ENCODE measurements at places on chromosomes 6 and 20.

DNA sequence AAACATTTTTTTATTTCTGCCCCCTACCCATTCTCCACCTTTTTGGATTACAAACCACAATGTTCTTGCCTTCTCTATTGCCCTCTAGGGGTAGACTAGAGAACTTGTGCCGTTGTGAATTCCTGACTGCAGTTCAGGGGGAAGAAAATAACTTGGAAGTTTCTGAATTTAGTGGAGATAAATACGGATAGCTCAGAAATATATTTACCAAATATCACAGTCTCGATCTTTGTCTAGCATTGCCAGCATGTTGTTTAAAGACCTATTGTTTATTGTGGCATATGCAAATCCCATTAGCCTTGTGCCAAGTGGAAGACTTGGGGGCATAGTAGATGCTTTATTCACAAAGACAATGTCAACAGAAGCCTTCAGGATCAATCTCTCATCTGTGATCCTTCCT is 154.1 kb upstream of the MMS22L start:
- DNase-seq = no peak

GRCh38 chr6:140101818-140102217 is 727.4 kb upstream of the CITED2 start:
- no peak for DNase-seq

GRCh38 chr6:19024737-19025136 is 637.6 kb downstream of the RNF144B start:
- DNase-seq = peak; percentile 44

- no peak for DNase-seq
Observed at GRCh38 chr6:49205526-49205925, 257.5 kb downstream of the MMUT start.

DNA sequence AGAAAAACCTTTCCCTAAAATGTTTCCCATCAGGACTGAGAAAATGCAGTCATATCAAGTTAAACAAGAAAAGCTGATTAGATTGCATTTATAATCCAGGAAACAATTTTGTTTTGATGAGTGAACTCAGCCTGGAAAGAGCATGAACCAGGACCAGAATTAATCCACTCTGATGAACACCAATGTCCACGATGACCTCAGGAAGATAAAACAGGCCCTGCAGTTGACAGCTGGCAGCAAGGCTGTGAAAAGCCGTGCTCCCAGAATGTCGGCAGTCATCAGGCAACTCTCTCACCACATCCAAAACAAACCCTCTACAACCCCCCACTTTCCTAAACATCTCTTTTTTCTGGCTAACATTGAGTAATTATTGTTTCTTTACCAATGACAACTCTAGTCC is 74.0 kb upstream of the PROKR2 start:
- no peak for DNase-seq

DNA sequence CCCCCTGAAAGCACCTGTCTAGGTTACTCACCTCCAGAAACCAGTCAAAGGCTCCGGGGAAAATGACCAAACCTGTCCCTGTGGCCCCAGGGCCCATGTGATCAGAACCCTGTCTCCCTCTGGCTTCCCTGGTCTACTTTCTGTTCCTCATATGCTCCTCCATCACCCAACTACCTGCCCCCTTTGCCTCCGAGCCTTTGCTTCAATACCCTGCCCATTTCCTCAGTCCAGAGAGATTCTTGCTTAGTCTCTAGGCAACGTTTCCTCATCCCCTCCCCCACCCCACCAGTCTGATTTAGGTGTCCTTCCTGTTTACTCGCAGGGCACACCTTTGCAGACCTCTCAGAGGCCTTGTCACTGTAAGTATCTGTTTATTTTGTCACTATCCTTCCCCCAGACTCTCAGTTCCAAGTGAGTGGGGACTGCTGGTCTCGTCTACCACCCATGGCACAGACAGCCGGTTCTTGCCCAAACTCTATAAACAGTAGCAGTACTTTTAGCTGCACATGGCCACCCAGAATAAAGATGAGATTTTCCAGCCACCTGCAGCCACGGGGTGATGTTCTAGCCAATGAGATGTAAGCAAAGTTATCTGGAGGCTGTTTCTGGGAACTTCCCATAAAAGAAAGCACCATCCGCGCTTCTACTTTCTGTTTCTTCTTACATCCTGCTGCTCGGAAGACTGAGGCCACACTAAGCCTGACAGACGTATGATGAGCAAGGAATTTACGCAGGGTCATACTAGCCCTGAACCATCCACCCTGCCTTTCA is 13.3 kb downstream of the ELOVL5 start:
- DNase-seq = no peak

DNA sequence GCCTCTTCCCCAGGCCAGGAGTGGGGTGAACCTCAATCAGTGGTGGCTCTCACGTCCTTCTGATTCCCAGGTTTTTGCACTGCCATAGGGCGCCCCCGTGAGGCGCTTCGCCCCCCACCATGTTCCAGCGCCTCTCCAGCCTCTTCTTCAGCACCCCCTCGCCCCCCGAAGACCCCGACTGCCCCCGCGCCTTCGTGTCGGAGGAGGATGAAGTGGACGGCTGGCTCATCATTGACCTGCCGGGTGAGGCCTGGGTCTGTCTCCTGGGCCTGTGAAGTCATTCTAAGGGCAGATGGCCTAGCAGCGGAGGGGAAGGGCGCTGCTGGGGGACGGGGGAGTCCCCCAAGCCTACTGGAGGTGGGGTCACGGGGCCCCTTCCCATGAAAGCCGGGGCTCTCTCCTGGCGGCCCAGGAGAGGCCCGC is 4.5 kb downstream of the TP53INP2 start:
- peak; percentile 42 for DNase-seq

GRCh38 chr6:94454231-94454630 is 1034.9 kb upstream of the EPHA7 start:
- DNase-seq = no peak

DNA sequence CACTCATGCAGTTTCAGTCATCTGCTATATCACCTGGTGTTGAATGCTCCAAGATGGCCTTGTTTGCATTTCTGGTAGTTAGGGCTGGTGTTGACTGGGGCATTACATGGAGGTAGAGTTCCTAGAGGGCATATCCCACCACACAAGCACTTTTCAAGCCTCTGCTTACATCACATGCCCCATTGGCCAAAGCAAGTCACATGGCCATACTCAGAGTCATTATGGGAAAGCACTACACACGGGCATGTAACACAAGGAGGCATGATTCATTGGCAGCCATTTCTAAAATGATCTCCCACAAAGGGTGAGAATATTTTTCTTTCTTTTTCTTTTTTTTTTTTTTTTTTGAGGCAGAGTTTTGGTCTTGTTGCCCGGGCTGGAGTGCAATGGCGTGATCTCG is 73.2 kb downstream of the TRMT6 start:
- DNase-seq = no peak

GRCh38 chr20:4951299-4951698 is 50.0 kb downstream of the SLC23A2 start:
- DNase-seq = peak; percentile 25

DNA sequence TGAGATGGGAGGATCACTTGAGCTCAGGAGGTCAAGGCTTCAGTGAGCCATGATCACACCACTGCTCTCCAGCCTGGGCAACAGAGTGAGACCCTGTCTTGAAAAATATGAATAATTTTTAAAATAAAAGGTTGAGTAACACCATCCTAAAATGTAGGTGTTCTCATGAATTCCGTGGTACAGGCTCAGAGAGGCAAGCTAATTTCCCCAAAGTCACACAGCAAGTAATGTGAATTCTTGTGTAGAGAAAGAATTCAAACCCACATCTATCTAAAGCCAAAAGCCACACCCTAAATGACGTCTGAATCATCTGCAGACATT is 80.5 kb downstream of the ZNF217 start:
- no peak for DNase-seq

- no peak for DNase-seq
Observed at GRCh38 chr6:105302617-105303128, 100.2 kb downstream of the PREP start.

GRCh38 chr20:15122613-15123012 is 785.2 kb upstream of the FLRT3 start:
- no peak for DNase-seq

GRCh38 chr6:104182811-104183210 is 676.9 kb downstream of the HACE1 start:
- DNase-seq = no peak

DNA sequence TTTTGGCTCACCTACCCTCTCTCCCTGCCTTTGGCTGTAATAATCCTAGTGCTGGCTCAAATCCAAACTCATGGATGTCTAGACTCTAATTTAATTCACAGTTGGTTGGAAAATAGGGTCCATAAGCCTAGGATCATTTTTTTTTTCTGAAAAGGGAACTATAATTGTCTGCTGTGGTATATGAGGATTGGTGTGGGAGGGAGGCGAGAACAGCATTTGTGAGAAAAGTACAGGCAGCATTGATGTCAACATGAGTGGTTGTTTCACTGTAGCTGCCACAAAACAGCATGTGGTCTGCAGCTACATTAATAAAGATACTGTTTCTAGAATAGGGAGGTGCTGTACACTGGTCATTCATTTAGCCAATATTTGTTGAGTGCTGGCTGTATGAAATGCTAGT is 18.6 kb upstream of the POLR1H start:
- no peak for DNase-seq

DNA sequence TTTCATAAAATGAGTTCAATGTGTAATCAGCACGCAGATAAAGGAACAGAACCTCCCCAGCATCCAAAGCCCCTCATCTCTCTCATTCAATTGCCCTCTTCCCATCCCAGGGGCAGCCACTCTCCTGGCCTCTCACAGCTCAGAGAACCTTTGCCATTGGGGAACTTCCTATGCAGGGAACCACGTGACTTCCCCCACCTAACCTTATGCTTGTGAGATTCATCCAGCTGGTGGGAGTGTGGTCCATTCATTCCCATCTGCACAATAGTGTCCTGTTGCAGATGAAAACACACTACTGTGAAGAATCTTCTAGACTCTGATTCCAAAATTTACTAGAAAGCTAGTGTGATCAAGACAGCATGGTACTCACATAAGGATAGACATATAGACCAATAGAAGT is 299.3 kb downstream of the CDH4 start:
- no peak for DNase-seq

- DNase-seq = no peak
Observed at GRCh38 chr6:30071858-30072257, 3.7 kb downstream of the RNF39 start.

DNA sequence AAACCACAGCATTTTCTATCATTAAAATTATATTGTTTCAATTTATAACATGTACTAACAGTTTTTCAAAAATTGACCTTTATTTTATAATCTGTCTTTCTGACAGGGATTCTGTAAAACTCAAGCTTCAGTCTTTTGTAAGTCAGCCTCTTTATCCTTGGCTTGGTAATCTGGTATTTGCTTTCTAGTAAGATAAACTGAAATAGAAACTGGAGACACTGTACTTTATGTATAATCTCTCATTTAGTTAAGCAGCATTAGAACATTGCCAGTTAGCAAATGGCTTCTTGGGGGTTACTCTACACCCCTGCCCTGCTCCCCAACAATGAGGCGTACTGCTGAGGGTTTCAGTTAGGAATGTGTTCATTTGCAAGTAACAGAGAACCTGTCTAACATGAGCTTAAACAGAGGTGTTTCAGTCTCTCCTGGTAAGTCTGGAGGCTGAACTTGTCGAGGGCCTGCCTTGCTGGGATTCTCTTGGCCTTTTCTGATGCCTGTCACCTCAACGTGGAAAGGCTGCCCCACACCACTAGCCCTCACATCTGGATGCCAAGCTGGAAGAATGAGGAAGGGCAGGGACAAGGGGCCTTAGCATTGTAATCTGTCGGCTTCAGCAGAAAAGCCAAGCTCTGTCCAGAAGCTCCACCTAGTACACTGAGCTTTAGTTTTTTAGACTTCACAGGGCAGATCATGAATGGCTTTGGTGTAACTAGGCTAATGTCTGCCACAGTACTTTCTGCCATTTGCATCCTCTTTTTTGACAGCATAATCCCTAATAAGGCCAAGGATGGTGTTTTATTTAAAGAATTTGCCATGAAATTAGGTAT is 34.8 kb downstream of the SH3BGRL2 start:
- DNase-seq = no peak

- DNase-seq = no peak
Observed at GRCh38 chr20:33093074-33093473, 13.6 kb downstream of the BPIFB4 start.

- no peak for DNase-seq
Observed at GRCh38 chr20:10696650-10697049, 22.9 kb upstream of the JAG1 start.

GRCh38 chr6:157244175-157244574 is 79.1 kb downstream of the TMEM242 start:
- DNase-seq = no peak

GRCh38 chr6:160919723-160920440 is 71.7 kb upstream of the MAP3K4 start:
- no peak for DNase-seq

GRCh38 chr20:21323640-21324039 is 20.5 kb downstream of the XRN2 start:
- no peak for DNase-seq

DNA sequence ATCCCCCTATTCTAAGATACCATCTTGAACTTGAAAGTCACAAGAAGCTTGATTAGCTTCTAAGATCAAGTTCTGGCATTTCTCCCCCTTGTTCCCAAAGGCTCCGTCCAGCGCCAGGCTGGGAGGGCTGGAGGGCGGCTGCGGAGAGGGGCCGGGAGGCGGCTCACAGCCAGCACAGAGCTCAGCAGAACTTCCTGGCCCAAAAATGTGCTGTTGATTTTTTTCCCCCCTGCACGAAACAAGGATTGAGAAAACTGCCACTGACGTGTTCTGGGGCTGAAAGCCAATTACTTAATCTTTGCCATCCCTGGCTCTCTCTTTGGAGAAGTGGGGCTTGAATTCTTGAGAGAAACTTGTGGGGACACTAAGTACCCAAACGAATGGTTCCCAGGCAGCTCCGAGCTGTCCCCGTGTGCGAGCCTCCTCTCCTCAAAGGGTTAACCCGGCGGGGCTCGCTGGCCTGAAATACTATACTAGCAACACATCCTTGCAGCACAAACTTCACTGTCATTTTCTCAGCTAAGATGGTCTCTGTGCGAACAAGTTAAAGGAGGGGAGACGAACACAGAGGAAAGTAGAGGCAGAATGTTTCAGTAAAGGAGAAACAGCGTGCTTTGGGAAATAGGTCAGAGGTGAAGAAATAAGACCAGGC is 452 bp downstream of the TRAF3IP2 start:
- peak; percentile 36 for DNase-seq

- DNase-seq = no peak
Observed at GRCh38 chr6:154876486-154877280, 118.4 kb upstream of the TIAM2 start.

DNA sequence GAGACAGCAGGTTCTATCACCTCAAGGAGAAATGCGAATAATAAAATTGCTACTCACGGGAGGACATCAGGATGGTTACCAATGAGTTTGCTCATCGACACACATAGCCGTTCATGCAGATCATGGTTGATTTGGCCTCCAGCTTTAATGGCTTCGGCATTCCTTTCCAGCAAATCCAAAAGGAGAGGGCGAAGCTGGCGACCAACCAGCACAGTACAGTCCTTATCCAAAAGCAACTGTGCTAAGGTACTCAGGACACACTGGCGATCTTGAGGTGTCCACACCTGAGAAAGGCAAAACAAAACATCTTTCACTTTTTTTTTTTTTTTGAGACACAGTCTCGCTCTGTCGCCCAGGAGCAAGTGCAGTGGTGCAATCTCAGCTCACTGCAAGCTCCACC is 16.3 kb downstream of the MDN1 start:
- DNase-seq = no peak

Measured in NT2/D1 (cell line).